ENCODE measurements at places on chromosomes 5 and 9. TPM values are rescaled to one million over a fixed set of nuclear protein-coding genes. Genes with fewer than 3 reads are reported as not detected.

DNA sequence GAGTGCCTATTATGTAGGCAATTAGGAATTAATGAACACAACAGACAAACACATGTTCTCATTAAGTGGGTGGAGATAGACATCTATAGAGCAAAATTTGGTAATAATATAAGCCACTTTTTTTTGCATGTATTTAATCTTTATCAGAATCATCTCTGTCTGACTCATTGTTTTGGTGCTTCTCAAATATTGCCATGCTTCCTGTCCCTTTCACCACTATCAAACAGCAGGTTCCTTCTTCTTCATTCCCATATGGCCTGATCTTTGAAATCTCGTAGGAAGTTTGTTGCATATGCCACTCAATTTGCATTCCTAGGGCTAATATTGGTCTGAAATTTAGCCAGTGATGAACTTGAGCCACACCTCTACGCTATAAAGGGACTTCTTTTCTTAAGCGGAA is 128.9 kb upstream of the SPEF2 start:
- DNase-seq: no peak

- no peak for DNase-seq
Observed at GRCh38 chr5:147751156-147751830, 31.2 kb downstream of the JAKMIP2 start.

- DNase-seq: no peak
Observed at GRCh38 chr9:135486267-135487065, 6.9 kb downstream of the PPP1R26 start.

DNA sequence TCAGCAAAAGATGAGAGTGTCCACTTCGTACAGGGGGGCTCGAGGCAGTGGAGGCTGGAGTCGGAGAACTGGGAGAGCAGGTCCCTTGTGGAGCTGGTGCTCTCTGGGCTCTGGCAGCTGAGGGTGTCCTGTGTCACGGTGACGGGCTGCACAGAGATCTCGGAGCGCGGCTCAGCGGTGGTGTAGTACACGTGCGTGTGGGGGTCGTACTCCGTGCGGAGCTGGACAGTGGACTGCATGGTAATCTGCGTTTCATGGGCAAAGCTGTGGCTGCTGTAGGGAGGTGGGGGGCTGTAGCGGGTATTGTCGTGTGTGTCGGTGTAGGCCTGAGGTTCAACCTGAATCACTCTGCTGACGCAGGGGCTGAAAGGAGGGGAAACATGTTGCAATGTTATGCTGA is 48.0 kb downstream of the PTCH1 start:
- no peak for DNase-seq

DNA sequence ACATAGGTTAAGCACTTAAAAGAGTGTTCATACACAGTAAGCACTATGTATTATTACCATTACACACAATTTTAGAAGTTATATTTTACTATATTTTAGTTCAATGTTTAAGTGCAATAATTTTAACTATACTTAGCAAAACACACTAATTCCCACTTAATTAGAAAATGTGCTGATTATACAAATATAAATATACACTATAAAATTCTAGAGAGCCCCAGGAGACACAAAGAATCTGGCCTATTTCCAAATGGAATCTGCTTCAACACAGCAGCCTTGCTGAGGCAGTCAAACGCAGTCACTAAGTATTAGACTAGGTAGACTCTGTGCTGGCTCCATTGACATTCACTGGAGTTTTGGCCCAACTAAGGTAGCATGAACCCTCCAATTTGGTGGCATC is 160.9 kb downstream of the CETN3 start:
- no peak for DNase-seq

The RGS7BP gene
- total RNA-seq: not detected

The CDKN2A gene
- not detected for total RNA-seq

All from MG63 (cell line).